Activated T-helper 1 cell treated with anti-CD3 and anti-CD28 coated beads, Interleukin-12 subunit alpha, Interleukin-12 subunit beta, Interleukin-2, Interleukin-4 antibody, amounts not matched to agents 30 ng/mL and 10 ng/mL and 1 ng/mL, durations not matched to agents 14 hours and 24 hours and 36 hours (primary cell): ENCODE measurements at places on chromosomes 3 and 15.

GRCh38 chr15:67307156-67307555, 52.6 kb downstream of the IQCH start:
- H3K4me1 ChIP-seq, result peaks cover 5% of the 10 kb centered on the region
- H3K27me3 ChIP-seq, result peaks cover 9% of the 10 kb centered on the region
- H3K4me3 ChIP-seq, result no peak overlapping the region
- no peaks in the 10 kb centered on the region for H3K36me3 ChIP-seq
- no peak overlapping the region for H3K27ac ChIP-seq
- DNase-seq, result no peak

GRCh38 chr3:126834596-126835471, 130.8 kb downstream of the CHCHD6 start:
- H3K4me3 ChIP-seq, result no peak overlapping the region
- no peak for DNase-seq
- H3K27me3 ChIP-seq, result no peaks in the 10 kb centered on the region

GRCh38 chr3:69748503-69748902, 9.2 kb downstream of the MITF start:
- peaks cover 2% of the 10 kb centered on the region for H3K27me3 ChIP-seq
- no peaks in the 10 kb centered on the region for H3K36me3 ChIP-seq
- no peak overlapping the region for H3K27ac ChIP-seq

DNA sequence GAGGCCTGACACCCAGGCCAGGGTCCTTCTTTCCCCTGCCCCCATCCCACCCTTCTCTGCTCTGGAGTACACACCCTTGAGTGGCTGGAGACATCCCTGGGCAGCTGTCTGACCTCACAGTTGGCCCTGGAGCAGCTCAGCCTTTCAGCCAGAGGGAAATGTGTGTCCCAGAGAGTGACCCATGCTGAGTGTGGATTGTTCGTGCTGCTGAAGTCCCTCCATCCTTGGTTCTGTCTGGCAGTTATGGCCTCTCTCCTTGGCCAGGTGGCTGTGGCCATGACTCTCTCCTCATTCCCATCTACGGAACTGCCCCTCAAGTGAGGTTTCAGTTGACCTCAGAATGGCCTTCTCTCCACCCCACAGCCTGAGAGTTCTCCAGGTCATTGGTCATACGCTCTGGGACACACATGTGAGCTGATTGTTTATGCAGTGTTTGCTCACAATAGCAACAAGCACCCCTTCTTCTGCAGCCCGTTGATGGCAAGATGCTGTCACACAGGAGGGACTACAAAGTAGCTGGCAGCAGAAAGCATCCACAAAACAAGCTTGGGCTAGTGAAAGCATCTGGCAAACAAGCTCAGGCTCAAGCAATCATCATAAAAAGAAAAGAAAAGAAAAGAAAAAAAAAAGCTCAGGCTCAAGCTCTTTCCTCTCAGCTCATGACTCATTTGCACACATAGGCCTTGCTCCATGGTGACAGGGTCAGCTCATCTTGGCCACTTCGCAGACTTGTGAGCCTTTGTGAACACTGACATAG, 55.3 kb upstream of the ITGA11 start:
- peaks cover 24% of the 10 kb centered on the region for H3K27me3 ChIP-seq
- DNase-seq, result no peak
- H3K4me3 ChIP-seq, result no peak overlapping the region
- H3K27ac ChIP-seq, result no peak overlapping the region
- no peaks in the 10 kb centered on the region for H3K4me1 ChIP-seq

DNA sequence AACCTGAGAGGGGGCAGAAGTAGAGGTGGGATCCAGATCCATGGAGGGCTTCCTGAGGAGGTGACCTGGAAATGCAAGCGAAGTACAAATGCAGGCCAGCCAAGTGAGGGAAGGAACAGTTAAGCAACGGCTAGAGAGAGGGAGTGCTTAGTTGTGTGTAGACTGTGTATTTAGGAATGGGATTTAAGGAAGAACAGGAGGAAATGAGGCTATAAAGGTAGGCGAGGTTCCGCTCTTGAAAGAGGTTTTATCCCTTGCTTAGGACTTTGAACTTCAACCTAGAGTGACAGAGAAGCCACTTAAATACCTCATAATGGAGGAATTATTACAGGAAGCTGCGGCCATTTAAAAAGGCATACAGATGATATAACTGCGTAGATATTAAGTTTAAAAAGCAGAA, 295.1 kb downstream of the THSD4 start:
- peaks cover 6% of the 10 kb centered on the region for H3K27me3 ChIP-seq
- H3K4me3 ChIP-seq, result no peak overlapping the region
- H3K27ac ChIP-seq, result no peak overlapping the region

GRCh38 chr15:31328969-31329639, 2.5 kb downstream of the KLF13 start:
- peak overlapping the region; percentile 95 for H3K4me3 ChIP-seq
- H3K4me1 ChIP-seq, result peaks cover 69% of the 10 kb centered on the region
- peak overlapping the region; percentile 86 for H3K27ac ChIP-seq
- H3K27me3 ChIP-seq, result no peaks in the 10 kb centered on the region

GRCh38 chr3:37024820-37025405, 31.6 kb downstream of the MLH1 start:
- DNase-seq, result no peak
- peaks cover 16% of the 10 kb centered on the region for H3K4me1 ChIP-seq
- H3K4me3 ChIP-seq, result no peak overlapping the region
- no peaks in the 10 kb centered on the region for H3K27me3 ChIP-seq
- H3K27ac ChIP-seq, result no peak overlapping the region

GRCh38 chr3:184077881-184078280, 19.0 kb upstream of the HTR3E start:
- H3K27ac ChIP-seq, result no peak overlapping the region
- H3K27me3 ChIP-seq, result peaks cover 5% of the 10 kb centered on the region
- H3K4me3 ChIP-seq, result no peak overlapping the region
- no peak for DNase-seq

DNA sequence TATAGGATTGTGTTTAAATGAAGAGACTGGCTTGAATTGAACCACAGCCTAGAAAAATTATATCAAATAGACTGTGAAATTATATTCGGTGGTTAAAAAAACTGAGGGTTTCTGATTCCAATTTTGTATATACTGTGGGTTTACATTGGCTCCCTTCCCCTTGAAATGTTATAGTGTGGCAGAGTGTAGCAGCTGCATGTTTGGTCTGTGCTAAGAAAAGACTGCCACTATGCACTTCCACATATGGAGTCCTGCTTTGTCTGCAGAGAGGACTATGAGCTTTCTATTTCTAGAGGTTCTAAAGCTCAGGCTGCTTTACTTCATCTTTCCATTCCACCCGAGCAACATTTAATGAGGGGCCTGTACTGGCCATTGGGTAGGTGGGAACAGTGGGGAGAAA, 112.3 kb downstream of the P3H2 start:
- H3K4me3 ChIP-seq, result no peak overlapping the region
- no peaks in the 10 kb centered on the region for H3K4me1 ChIP-seq
- no peaks in the 10 kb centered on the region for H3K27me3 ChIP-seq
- no peak for DNase-seq

DNA sequence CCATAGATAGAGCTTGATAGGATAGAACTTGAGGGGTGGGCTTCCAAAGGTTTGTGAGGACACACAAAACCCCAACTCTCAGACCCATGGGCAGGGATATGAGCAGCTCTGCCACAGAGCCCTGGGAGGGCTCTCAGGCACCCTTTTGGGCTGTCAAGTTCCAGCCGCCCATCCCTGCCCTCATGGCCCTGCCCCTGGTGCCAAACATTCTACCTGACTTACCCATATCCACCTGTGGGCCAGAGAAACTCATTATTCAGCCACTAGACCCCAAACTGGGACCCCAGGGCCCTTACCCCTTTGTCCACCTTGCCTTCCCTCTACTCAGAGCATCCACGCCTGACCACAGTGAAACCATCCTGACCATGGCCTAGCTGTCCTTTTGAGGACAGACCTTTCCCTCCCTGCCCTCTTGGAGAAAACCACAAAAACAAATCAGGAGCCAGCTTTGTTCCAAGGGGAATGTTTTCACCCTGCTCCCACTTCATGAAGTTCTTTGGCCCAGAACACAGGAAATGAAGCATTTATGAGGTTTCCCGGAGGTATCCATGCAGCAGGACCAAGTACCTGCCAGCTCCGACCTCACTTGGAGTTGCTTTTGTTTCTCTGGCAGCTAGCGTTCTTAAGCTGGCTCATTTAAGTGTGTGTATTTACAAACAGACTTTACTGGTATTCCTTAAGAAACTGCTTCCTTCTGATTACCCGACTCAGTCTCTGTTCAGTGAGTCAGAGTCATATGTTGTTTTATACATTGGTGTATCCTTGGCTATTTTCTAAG, 34.2 kb upstream of the GALNT15 start:
- DNase-seq, result no peak
- H3K4me3 ChIP-seq, result no peak overlapping the region
- no peaks in the 10 kb centered on the region for H3K4me1 ChIP-seq
- H3K27ac ChIP-seq, result no peak overlapping the region
- peaks cover 7% of the 10 kb centered on the region for H3K27me3 ChIP-seq

GRCh38 chr3:17398959-17399551, 343.4 kb downstream of the TBC1D5 start:
- no peak for DNase-seq
- no peaks in the 10 kb centered on the region for H3K27me3 ChIP-seq
- H3K27ac ChIP-seq, result no peak overlapping the region
- no peaks in the 10 kb centered on the region for H3K4me1 ChIP-seq
- H3K4me3 ChIP-seq, result no peak overlapping the region

- H3K27ac ChIP-seq, result peak overlapping the region; percentile 46
- peaks cover 21% of the 10 kb centered on the region for H3K4me1 ChIP-seq
- peaks cover 6% of the 10 kb centered on the region for H3K36me3 ChIP-seq
- DNase-seq, result no peak
- peaks cover 4% of the 10 kb centered on the region for H3K27me3 ChIP-seq
- H3K4me3 ChIP-seq, result no peak overlapping the region
Observed at GRCh38 chr3:128873244-128874022, 6.0 kb upstream of the ACAD9 start.

- DNase-seq, result no peak
- H3K36me3 ChIP-seq, result no peaks in the 10 kb centered on the region
Observed at GRCh38 chr3:137150825-137151224, 193.0 kb downstream of the IL20RB start.

- no peak overlapping the region for H3K4me3 ChIP-seq
- DNase-seq, result no peak
- peaks cover 2% of the 10 kb centered on the region for H3K27me3 ChIP-seq
- H3K4me1 ChIP-seq, result no peaks in the 10 kb centered on the region
- H3K36me3 ChIP-seq, result no peaks in the 10 kb centered on the region
Observed at GRCh38 chr3:148796799-148797198, 30.8 kb upstream of the CPB1 start.

- no peak overlapping the region for H3K4me3 ChIP-seq
- peaks cover 13% of the 10 kb centered on the region for H3K36me3 ChIP-seq
- H3K4me1 ChIP-seq, result no peaks in the 10 kb centered on the region
- no peak for DNase-seq
- H3K27me3 ChIP-seq, result peaks cover 1% of the 10 kb centered on the region
Observed at GRCh38 chr15:28114721-28115622, 15.9 kb upstream of the OCA2 start.

DNA sequence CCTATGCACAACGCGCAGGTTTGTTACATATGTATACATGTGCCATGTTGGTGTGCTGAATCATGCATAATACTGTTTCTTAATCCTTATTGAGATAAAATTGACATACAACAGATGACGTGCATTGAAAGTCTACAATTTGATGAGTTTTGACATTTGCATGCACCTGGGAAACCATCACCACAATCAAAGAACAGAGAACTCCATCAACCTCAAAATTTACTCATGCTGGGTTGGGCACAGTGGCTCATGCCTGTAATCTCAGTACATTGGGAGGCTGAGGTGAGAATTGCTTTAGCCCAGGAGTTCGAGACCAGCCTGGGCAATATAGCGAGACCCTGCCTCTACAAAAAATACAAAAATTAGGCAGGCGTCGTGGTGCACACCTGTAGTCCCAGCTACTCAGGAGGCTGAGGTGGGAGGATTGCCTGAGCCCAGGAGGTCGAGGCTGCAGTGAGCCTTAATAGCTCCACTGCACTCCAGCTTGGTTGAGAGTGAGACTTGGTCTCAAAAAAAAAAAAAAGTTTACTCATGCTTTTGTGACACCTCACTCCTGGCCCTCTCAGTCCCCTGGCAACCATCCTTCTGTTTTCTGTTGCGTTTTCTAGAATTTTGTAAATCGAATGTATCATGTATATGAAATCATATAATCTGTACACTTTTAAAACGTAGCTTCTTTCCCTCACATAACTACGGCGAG, 56.6 kb downstream of the BHLHE40 start:
- no peak for DNase-seq
- H3K4me1 ChIP-seq, result peaks cover 55% of the 10 kb centered on the region
- H3K27ac ChIP-seq, result peak overlapping the region; percentile 55
- peaks cover 3% of the 10 kb centered on the region for H3K36me3 ChIP-seq

DNA sequence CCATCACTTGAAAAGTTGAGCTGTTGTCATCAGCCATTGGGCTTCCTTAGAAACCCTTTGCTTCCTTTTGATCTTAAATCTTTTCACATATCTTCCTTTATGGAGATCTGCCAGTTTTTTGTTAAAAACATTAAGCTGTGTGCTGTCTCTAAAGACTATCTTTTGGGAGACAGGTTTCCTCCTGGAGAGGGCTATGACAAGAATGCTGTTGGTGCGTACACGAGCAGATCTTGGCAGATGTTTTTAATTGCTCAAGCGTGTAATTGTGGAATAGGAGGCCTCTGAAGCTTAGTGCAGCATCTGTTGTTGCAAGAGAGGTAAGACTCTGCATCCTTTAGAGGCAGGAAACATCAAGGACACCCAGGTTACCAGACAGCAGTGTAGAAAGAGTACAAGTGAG, 56.8 kb downstream of the PHLDB2 start:
- H3K27me3 ChIP-seq, result peaks cover 7% of the 10 kb centered on the region
- no peak for DNase-seq
- H3K27ac ChIP-seq, result no peak overlapping the region

DNA sequence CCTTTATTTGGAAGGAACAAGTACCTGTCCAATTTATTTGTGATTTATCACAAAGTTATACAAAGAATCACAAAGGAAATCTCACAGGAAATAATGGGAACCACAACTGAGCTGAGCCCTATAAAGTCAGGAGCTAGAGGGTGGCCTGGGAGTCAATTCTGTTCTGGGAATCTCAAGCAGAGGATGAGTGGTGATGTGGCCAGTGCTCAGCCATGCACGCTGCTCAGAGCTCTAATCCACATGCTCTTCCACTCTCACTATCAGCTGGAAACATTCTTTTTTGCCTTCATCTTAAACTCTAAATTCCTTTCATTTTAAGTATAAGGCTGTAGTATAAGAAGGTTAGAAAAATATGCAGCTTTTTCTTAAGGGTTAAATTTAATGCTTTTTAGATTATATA, 36.6 kb downstream of the UACA start:
- H3K27me3 ChIP-seq, result peaks cover 21% of the 10 kb centered on the region
- H3K27ac ChIP-seq, result no peak overlapping the region
- no peaks in the 10 kb centered on the region for H3K36me3 ChIP-seq
- H3K4me1 ChIP-seq, result no peaks in the 10 kb centered on the region

- no peaks in the 10 kb centered on the region for H3K27me3 ChIP-seq
- H3K36me3 ChIP-seq, result peaks cover 53% of the 10 kb centered on the region
- no peak overlapping the region for H3K4me3 ChIP-seq
- H3K27ac ChIP-seq, result peak overlapping the region; percentile 36
- no peak for DNase-seq
- H3K4me1 ChIP-seq, result peaks cover 45% of the 10 kb centered on the region
Observed at GRCh38 chr15:58697220-58697619, 52.3 kb downstream of the ADAM10 start.

- no peaks in the 10 kb centered on the region for H3K36me3 ChIP-seq
- no peak for DNase-seq
- H3K4me1 ChIP-seq, result no peaks in the 10 kb centered on the region
- H3K27me3 ChIP-seq, result no peaks in the 10 kb centered on the region
- H3K27ac ChIP-seq, result no peak overlapping the region
Observed at GRCh38 chr3:191300422-191300821, 28.8 kb upstream of the CCDC50 start.
